Activated naive CD4-positive, alpha-beta T cell (primary cell): ENCODE measurements at places on chromosomes 12 and 14.

GRCh38 chr12:31819427-31819826 lies 90.6 kb upstream of the AMN1 start:
- no peak for DNase-seq

GRCh38 chr12:88571543-88571942 lies 8.7 kb downstream of the KITLG start:
- no peak for DNase-seq

DNA sequence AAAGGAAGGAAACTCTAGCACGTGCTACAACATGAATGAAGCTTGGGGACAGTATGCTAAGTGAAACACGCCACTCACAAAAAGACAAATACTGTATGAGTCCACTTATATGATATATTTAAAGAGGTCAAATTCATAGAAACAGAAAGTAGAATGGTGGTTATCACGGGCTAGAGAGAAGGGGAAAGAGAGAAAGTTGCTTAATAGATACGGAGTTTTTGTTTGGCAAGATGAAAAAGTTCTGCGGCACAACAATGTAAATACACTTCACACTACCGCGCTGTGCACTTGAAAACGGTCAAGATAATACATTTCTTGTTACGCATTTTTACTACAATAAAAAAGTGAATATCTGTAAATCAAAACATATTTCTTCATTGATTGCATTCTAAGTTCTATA lies 37.3 kb downstream of the FBLN5 start:
- DNase-seq, result no peak

DNA sequence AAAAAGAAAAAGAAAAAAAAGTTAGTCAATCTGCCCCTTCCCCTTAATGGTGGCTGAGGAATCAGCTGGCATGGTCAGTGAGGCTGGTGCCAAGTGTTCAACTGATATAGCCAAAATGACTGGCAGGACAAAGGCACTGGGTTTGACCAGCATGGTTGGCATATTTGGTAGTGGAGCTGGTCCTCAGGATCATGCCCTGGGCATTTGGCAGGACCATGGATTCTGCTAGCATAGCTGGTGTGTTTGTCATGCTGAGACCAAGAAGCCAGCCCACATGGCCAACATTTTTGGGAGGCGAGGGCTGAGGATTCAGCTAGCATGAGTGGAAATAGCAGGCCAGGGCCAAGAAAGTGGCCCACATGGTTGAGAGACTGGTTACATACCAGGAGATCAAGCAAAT lies 136.5 kb downstream of the FBXL14 start:
- no peak for DNase-seq
